ENCODE measurements at places on chromosomes 1 and 21. TPM values are rescaled to one million over a fixed set of nuclear protein-coding genes. Genes with fewer than 3 reads are reported as not detected.

GRCh38 chr1:56062625-56063024 lies 516.7 kb downstream of the PLPP3 start:
- no peaks in the 10 kb centered on the region for H3K27me3 ChIP-seq
- H3K36me3 ChIP-seq = no peaks in the 10 kb centered on the region
- H3K4me1 ChIP-seq = peaks cover 6% of the 10 kb centered on the region
- H3K27ac ChIP-seq = no peak overlapping the region

- no peak overlapping the region for H3K27ac ChIP-seq
- no peak for DNase-seq
- peaks cover 24% of the 10 kb centered on the region for H3K36me3 ChIP-seq
- H3K4me1 ChIP-seq = peaks cover 8% of the 10 kb centered on the region
- H3K27me3 ChIP-seq = no peaks in the 10 kb centered on the region
Measured at GRCh38 chr21:45472445-45473365, 67.7 kb downstream of the COL18A1 start.

LAMC2 gene
- total RNA-seq = 7.9 TPM

DNA sequence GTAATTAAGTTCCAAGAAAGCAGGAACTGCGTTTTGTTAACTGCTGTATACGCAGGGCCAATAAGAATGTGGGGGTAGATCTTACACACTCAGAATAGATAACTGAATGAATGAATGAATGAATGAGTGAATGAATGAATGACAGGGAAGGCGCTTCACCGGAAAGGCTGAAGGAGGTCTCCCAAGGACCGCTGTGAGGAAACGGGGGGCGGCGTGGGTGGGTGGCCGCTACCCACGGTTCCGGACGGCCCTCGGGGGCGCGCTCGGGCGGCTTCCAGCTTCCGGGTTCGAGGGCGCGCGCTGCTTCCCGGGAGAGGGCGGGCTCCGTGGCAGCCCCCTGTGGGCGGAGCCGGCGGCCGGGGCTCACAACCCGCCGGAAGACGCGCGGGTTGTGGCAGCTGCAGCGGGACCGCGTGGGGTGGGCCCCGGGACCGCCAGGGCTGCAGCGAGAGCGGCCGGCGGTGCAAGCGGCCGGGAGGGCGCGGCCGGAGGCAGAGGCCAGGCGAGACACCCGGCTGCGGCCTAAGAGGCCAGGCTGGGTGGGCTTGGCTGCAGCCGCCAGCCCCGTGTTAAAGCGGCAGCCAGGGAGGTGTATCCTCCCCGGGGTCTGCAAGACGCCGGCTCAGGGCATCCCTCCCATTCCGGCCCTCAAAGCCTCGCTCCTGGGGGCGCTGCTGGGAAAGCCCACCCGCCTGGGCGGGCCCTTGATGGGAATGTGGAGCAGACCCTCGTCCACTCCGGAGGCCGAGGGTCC lies at the start of gene ZFP69:
ZFP69 (plus strand) TSS at position 367 of the 754 bp plus-strand sequence. CDS start 2,072 bp downstream, outside the sequence.
- H3K27ac ChIP-seq = no peak within 1 kb of the TSS
- H3K27me3 ChIP-seq = peaks cover 30% of the 10 kb centered on the region
- H3K36me3 ChIP-seq = peaks cover 5% of the 10 kb centered on the region
- H3K4me3 ChIP-seq = peak within 1 kb of the TSS; percentile 83
- peaks cover 15% of the 10 kb centered on the region for H3K4me1 ChIP-seq

DNA sequence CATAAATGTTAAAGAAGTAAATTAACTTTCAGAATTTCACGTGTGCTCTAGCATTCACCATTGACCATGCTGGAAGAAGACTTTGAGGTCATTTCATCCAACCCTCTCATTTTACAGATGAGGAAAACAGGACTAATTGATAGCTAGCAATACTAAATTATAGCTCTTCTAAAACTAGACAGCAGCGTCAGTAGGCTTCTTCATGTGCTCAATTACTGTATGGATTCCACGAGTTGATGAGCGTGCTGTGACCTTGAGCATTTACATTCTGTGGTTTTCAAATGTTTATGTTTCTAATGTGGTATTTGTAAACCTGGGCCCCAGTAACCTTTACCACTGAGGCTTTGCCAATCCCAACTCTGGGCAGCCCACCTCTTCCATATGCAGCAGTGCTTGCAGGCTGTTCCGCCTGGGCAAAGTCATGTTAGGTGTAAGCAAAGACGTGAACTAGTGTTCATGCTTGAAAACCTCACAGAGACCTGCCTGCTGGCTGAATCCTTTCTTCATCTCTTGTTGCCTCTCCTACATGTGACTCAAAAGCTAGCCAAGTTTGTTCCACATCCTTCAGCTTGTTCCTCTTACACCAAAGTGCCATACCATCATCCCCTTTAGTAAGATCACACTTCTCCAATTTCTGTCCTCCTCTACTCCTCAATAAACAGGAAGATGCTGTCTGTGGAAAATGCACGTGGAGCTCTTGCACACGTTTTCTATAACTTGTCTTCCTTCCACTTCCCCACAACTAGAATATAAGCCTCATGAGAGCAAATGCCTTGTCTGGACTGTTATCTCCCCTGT lies 17.2 kb downstream of the KCNJ15 start:
- H3K4me3 ChIP-seq = no peak overlapping the region

FNDC5 gene
- total RNA-seq = 1.2 TPM

RUNX1 gene
- total RNA-seq = 2.2 TPM

DNA sequence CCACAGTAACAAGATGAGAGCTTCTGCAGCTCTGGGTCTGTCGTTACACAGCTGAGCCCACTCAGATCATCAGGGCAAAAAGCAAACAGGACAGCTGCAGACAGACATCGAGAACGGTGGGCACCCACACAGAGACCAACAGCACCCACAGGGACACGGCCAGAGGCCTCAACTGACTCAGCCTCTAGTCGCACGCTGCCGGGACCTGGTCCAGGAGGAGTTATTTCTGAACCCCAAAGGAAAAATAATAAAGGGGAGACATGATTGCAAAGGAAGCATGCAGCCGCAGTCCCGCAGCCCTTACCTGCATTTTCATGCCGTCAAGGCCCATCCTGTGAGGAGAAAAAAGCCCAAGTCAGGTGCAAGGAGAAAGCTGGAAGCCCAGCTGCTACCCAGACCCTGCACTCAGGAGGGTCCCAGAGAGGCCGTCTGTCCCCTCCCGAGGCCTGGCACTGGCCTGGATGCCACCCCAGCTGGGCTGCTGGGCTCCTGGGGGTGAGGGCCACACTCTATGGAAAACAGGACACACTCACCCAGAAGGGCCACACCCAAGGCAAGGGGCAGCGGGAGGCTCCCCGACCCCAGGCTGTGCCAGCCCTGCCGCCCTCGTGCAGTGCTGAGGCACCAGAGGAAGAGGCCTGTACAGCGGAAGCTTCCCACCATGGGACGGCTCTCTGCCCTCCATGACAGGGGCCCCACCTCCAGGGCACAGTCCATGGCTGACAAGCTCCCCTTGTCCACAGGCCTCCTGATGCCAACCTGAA lies 15.7 kb downstream of the LSS start:
- no peak overlapping the region for H3K27ac ChIP-seq
- peak; percentile 6 for DNase-seq
- no peak overlapping the region for H3K4me3 ChIP-seq

DNA sequence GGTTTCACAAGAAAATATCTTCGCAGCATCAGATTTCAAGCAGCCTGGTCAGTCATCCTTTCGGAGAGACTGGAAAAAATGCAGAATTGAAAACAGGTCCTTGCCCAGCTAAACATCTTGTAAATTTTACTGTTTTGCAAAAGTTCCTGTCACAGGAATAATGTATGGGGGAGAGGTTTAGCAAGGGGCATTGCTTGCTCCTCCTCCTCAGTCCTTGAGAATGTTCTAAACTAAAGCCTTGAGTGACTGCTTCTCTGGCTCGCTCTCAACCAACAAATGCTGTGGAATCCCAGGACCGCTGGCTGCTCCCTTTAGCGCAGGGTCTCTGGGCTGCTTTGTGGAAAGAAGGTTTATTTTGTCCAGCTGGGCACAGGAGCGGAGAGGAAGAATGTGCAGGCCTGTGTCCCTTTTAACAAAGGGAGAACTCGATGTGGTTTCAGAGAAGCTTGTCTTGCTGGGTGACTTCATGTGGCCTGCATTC lies 33.6 kb upstream of the FHAD1 start:
- H3K4me3 ChIP-seq = no peak overlapping the region
- H3K27ac ChIP-seq = peak overlapping the region; percentile 52
- H3K4me1 ChIP-seq = peaks cover 40% of the 10 kb centered on the region
- no peaks in the 10 kb centered on the region for H3K27me3 ChIP-seq

- no peak for DNase-seq
- no peaks in the 10 kb centered on the region for H3K27me3 ChIP-seq
- H3K27ac ChIP-seq = no peak overlapping the region
- H3K36me3 ChIP-seq = no peaks in the 10 kb centered on the region
Measured at GRCh38 chr21:39012326-39013230, 170.7 kb downstream of the PSMG1 start.

SUMO3 gene
- total RNA-seq = 85.4 TPM

- DNase-seq = no peak
- no peak overlapping the region for H3K4me3 ChIP-seq
- no peaks in the 10 kb centered on the region for H3K36me3 ChIP-seq
- peaks cover 19% of the 10 kb centered on the region for H3K4me1 ChIP-seq
- H3K27ac ChIP-seq = peak overlapping the region; percentile 17
- H3K27me3 ChIP-seq = no peaks in the 10 kb centered on the region
Measured at GRCh38 chr1:169295425-169295824, 72.2 kb downstream of the NME7 start.

KIAA1614 gene
- 3.3 TPM for total RNA-seq

DNA sequence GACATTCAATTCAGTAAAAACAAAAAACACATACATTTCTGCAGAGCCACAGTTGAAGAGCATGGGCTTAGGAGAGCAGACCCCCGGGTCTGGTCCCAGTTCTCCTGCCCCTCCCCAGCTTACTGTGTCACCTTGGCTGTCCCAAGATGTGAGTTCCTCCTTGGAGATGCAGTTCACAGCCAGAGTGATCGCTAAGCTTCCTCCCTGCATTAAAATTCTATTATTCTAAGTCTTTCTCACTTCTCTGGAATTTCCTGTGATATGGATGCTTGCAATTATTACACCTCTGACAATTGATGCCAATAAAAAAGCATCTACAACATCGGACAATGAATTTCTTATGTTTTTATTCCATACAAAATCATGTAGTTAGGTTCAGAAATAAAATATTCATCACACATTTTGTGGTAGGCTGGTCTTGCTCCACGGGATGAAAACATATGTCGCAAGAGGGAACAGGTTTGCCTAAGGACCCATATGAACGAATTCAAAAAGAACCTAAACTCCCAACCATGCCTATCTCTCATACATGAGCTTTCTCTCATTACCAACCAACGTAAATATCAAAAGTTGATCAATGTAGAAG lies 328.5 kb upstream of the RUNX1 start:
- peaks cover 5% of the 10 kb centered on the region for H3K4me1 ChIP-seq
- H3K36me3 ChIP-seq = no peaks in the 10 kb centered on the region
- no peaks in the 10 kb centered on the region for H3K27me3 ChIP-seq
- no peak for DNase-seq
- no peak overlapping the region for H3K27ac ChIP-seq
- H3K4me3 ChIP-seq = no peak overlapping the region

GRCh38 chr1:231969076-231969475 lies 342.5 kb downstream of the DISC1 start:
- H3K27me3 ChIP-seq = no peaks in the 10 kb centered on the region
- H3K27ac ChIP-seq = no peak overlapping the region
- peaks cover 4% of the 10 kb centered on the region for H3K36me3 ChIP-seq

- H3K4me3 ChIP-seq = no peak overlapping the region
- no peaks in the 10 kb centered on the region for H3K36me3 ChIP-seq
- peaks cover 12% of the 10 kb centered on the region for H3K4me1 ChIP-seq
- no peaks in the 10 kb centered on the region for H3K27me3 ChIP-seq
- no peak overlapping the region for H3K27ac ChIP-seq
- no peak for DNase-seq
Measured at GRCh38 chr1:57089855-57090254, 124.0 kb upstream of the C8B start.

C1orf74 gene
- total RNA-seq = 4.1 TPM

GRCh38 chr1:118124064-118124463 lies 61.0 kb downstream of the SPAG17 start:
- no peak for DNase-seq
- no peak overlapping the region for H3K27ac ChIP-seq
- H3K27me3 ChIP-seq = no peaks in the 10 kb centered on the region
- no peak overlapping the region for H3K4me3 ChIP-seq

- H3K27me3 ChIP-seq = peaks cover 11% of the 10 kb centered on the region
- DNase-seq = no peak
Measured at GRCh38 chr1:47482786-47483185, 44.9 kb downstream of the FOXD2 start.

DNA sequence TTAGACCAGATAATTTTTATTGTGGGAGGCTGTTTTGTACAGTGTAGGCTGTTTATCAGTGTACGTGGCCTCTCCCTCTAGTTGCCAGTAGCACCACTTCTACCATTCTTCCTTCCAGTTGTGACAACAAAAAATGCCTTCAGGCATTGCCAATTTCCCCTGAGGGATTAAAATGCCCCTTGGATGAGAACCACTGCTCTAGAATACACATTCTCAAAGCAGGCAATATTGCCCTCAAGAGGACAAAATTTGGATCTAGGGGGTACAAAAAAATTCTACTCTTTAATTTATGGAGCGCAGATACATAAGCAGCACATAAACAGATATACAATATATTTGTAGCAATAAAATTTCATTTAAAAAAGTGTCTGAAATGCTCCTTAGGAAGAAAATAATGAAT lies 674.6 kb downstream of the PTPRC start:
- H3K4me1 ChIP-seq = peaks cover 38% of the 10 kb centered on the region
- no peaks in the 10 kb centered on the region for H3K27me3 ChIP-seq
- no peak overlapping the region for H3K4me3 ChIP-seq
- no peak for DNase-seq

DNA sequence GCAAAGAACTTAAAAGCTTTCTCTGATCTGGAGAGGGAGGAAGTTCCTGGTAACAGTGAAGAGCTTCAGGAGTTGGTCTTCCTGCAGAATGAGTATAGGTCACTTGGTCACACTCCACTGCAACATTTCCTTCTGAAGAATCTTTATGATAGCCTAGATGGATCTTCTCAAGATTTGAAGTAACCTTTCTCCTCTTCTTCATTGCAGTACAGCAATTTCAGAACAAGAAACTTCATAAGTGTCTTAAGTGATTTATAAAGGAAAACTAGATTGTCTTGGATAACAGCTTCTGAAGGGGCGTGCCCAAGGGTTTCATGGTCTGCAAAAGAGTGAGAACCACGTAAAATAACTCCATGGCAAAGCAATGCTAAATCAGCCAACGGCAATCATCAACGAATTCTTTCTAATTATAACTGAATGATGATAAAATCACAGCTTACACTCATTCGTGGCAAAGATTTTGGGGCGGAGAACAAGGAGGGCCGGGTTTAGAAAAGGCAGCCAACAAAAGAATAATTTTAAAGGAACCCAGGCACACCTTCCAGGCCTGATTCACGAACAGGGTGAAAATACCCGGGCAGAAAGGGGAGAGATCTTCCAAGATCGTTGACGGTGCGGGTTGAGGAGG lies 53.9 kb upstream of the ASPM start:
- no peaks in the 10 kb centered on the region for H3K27me3 ChIP-seq
- peak overlapping the region; percentile 97 for H3K4me3 ChIP-seq
- no peak for DNase-seq
- no peaks in the 10 kb centered on the region for H3K36me3 ChIP-seq
- H3K4me1 ChIP-seq = peaks cover 51% of the 10 kb centered on the region

GRCh38 chr1:8423692-8424538 lies 106.0 kb downstream of the SLC45A1 start:
- peaks cover 25% of the 10 kb centered on the region for H3K4me1 ChIP-seq
- no peaks in the 10 kb centered on the region for H3K27me3 ChIP-seq
- H3K36me3 ChIP-seq = no peaks in the 10 kb centered on the region
- H3K4me3 ChIP-seq = peak overlapping the region; percentile 66

TMEM82 gene
- total RNA-seq = 1.4 TPM

OLIG2 gene
- 0.60 TPM for total RNA-seq
